ENCODE measurements at places on chromosomes 5 and 9.

DNA sequence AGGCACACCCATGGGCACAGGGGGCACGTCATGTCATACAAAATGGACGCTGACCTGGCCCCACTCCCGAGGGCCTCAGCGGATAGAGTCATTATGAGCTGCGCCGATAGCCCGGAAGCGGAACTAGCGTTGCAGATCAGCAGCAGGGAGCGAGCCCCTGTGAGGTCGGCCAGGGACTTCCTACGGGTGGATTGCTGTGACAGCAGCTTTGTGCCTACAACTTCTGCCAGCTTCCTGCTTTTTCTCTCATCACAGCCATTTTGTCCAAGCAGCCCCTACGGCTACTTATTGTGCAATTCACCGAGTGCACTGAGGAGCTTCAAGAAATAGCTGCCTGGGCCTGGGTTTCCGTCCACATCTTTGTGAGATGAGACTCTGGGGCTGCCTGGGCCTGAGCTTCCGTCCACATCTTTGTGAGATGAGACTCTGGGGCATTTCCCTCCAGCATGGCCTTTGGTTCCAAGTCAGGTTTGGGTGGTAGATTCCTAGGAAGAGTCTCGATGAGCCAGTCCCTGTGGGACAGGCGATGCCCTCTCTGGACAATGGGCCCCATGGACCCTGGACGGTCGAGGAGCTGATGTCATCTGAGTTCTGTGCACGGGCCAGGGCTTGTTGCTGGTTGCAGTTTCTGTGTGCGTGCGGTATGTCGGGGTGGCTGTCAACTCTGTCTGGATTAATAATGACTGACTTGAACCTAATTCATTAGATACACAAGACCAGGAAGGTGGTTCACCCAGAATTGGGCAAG lies 67.0 kb upstream of the GNE start:
- no peak for DNase-seq

DNA sequence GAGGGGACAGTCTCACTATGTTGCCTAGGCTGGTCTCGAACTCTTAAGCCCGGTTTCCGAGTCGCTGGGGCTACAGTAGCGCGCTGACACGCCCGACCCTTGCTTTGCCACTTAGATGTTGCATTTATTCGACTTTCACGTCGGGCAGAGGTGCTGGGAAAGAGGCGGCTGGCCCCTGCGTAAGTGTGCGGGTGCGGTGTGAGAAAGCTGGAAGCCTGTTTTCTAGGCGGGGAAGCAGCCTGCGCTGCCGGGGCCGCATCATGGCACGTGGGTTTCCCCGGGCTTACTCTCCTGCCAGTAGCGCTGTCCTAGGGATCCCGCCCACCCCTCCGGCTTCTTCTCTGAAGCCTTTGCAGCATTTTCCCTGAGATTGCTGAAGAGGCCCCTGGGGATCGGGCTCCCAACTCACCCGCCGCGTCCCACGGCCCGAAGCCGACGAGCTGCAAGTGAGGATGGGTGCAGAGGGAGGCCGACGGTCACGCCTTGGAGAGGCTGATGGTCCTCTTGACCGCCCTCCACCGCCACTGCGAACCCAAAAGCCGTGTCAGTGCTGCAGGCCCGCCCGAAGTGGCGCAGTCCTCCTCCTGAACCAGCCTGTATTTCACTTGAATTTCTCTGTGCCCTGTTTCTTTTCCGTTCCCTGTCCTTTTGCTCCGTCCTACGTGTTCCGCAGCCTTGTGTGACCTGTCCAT lies 5.8 kb upstream of the TRIM41 start:
- DNase-seq = peak; percentile 47

DNA sequence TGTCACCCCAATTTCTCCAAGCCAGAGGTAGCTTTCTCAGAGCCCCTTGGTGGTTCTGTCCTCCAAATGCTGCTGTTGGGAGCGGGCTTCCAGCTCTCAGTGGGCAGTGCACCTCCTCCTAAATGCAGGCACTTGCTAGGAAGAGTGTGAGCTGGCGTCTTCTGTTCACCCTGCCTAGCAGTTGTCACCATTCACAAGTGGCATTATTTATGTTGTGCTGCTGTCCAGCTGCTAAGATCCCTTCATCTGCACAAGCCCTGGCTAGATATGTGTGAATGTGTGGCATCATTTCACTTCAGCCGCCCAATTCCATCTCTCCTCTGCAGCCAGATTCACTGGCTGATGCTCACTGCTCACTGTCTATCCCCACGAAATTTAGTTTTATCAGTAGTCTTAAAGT lies 43.7 kb downstream of the SLC36A1 start:
- no peak for DNase-seq

DNA sequence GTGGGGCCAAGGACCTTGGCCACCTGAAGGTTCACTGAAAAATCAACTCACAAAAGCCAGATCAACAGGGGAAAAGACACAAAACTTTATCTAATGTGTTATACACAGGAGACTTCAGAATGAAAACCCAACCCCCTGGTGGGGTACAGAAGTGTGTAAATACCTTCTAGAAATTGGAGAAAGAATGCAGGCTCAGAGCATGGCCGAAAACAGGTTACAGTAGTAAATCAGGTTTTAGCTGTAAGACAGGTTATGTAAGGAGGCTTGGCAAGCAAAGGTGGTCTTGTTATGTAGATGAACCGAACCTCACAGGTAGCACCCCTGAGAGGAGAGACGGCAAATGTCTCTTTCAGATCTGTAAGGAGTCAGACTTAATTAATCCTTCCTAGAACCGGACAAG lies 10.0 kb downstream of the CEMIP2 start:
- DNase-seq = no peak

DNA sequence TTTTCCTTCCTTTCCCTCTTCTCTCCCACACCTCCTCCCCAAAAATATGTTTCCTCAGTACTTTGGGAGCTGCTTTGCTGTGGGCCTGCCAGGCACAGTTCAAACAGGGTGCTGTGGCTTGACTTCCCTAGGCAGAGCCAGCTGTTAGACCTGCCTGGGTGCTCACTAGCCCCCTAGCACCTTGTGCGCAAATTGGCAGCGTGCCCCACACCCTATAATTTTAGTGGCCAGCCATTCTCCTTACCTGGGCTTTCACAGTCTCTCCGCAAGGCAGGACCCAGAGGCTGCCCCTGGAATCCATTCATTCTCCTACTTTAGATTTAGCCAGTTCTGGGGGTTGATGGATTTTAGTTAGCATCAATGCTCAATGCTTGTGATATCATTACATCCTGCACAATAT lies 72.3 kb downstream of the ANGPTL2 start:
- no peak for DNase-seq

Data from activated T-helper 1 cell treated with Interleukin-2 at 50 U/mL for 16 hours (primary cell).